ENCODE measurements at places on chromosomes 6 and 20. TPM values are rescaled to one million over a fixed set of nuclear protein-coding genes. Genes with fewer than 3 reads are reported as not detected.

CSNK2A1 gene
- total RNA-seq = 123 TPM

DNA sequence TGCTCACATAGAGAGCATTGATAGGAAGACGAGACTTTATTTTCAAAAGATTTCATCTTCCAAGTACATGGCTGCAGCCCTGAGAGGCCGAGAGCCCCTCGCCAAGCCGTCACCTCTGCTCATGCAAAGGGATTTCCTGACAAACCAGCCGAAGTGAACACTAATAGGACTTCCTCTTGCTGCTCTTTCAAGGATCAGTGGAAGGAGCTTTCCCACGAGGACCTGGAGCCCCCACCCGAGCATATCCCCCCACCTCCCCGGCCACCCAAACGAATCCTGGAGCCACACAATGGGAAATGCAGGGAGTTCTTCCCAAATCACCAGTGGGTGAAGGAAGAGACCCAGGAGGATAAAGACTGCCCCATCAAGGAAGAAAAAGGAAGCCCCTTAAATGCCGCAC is 69.3 kb downstream of the PTPN1 start:
- DNase-seq = no peak

TPD52L1 gene
- total RNA-seq = 4.9 TPM

DNA sequence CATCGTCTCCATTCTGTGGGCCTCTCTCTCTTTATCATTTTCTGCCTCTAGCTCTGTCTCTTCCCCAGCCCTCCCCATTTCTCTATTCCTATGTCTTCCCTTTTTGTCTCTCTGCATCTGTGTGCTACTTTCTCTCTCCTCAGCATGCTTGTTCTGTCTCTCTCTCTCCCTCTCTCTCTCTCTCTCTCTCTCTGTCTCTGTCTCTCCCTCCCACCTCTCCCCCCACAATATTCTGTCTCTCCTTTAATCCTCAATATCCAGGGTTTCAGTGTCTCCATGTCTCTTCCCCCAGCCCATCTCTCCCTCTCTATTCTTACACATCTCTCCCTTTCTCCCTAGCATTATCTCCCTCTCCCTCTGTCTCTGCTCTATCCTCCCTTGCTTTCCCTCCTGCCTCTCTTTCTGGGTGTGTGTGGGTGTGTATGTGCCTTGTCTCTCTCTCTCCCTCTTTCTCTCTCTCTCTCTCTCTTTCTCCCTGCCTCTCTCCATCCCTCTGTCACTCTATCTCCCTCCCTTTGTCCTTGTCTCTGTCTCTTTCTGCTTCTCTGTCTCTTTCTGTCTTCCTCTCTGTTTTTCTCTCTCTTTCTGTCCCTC is 76.9 kb upstream of the SIRPA start:
- no peak for DNase-seq

DNA sequence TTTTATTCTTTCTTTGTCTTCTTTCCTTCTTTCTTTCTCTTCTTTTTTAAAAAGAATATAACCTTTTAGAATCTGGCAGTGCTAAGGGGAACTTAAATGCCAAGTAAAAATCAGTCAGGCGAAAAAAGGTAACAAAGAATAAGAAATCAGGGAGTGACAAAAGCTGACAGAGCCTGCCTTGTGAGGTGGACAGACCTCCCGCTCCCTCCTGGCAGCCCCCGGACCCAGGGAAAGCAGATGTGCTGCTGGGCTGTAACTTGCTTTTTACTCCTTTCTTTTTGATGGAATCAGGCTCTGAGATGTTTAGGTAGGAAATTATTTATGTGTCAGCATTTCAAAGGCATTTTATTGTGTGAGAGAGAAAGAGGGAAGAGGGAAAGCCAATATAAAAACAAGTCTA is 95.5 kb upstream of the TRAF3IP2 start:
- no peak for DNase-seq

ZNF341 gene
- total RNA-seq = 0.68 TPM

GRCh38 chr6:106324726-106325335 is 729 bp downstream of the ATG5 start:
- no peak for DNase-seq

EYS gene
- total RNA-seq = not detected

CDS2 gene
- 15.0 TPM for total RNA-seq

- DNase-seq = no peak
Measured at GRCh38 chr6:151166180-151166579, 73.6 kb upstream of the AKAP12 start.

GRCh38 chr6:166687879-166688205 is 60.8 kb upstream of the RPS6KA2 start:
- no peak for DNase-seq

TRERF1 gene
- total RNA-seq = 3.3 TPM

DNA sequence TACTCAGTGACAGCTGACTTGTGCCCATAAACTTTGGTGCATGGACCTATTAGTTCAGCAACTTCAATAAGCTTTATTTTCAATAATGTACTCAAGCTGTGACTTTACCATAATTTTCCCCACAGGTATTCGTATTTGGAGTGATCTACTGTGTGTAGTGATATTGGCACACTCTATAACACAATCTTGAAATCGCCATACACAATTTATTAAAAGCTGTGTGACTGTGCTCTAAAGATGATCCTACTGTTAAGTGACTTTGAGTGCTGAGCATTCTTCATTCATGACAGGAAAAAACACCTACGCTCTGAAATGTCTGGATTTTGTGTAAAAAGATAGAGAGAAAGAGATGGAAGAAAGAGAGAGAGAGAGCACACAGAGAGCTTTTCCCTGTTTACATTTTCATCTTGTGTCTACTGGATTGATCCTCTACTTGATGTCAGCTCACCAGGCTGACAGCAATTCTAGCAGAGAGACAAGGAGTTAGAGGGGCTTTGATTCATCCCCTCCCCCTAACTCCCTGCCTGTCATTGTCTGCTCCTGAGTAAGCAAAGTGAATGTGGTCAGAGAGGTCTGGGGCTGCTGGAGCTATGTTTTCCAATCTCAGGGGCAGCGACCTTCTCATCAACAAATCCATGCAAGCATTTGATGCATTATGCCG is 538.7 kb upstream of the POU3F2 start:
- no peak for DNase-seq

DNA sequence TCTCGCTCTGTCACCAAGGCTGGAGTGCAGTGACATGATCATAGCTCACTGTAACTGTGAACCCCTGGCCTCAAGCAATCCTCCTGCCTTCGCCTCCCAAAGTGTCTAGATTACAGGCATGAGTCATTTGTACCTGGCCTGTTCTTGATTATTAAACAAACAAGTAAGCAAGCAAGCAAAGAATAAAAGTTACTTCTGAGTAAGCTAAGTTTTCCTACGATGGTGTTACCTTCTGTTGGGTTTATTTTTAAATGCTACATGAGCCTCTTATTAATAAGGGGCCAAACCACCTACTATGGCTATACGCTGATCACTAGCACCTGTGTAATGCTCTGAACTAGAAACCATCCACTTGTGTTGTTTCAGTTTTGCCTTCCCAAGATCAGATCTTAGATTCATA is 50.8 kb downstream of the IL22RA2 start:
- no peak for DNase-seq

DNA sequence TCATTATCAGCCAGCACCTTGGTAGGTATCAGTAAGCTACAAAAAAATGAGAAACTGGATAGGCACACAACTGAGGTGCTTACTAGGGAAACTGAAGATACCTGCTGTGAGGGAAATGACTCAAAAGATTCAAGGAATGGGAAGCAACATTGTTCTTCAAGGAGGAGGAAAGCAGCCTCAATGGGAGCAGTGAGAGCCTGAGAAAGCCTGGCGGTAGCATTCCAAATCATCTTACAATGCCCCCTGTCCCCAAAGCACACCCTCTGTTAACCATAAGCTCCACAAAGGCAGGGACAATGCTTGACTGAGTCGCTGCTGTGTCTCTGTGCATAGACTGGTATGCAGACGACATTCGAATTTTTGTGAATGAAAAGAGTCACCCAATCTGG is 10.6 kb downstream of the PKHD1 start:
- no peak for DNase-seq

GRCh38 chr20:42338294-42339201 is 720.4 kb upstream of the CHD6 start:
- no peak for DNase-seq

DNA sequence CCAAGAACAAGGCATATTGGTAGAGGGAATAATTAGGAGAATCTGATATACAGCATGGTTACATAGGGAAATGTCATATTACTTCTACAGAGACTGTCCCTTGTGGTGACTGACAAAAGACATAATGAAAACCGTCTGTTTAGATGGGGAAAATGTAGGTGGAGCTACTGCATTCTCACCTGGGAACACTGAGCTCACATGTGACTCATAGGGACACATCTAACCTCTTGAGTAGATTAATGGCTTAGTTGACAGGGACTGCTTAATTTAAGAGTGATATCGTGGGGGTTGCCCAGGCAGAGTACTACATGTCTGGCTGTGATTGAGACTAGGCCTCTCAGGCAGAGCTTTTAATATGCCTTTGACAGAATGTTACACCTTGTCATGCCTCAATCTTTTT is 235.3 kb upstream of the ZFP64 start:
- DNase-seq = no peak

DNA sequence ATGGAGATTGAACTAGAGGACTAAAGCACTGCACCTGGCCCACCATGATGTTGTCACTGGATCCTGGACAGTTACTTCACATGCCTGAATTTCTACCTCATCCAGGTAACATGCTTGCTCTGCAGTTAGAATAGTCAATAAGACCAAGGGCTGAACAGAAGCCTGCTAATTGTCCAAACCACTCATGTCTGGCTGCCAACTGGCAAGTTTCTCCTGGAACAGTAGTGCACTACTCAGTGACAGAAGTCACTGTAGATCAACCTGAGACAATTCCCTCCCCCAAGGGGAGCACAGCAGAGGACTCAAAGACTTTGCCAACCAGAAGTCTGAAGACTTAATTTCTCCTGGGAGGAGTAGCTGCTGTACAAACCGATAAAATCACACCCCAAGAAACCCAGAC is 454.6 kb upstream of the MARCKS start:
- no peak for DNase-seq

PHACTR3 gene
- total RNA-seq = 0.06 TPM

CRIP3 gene
- total RNA-seq = not detected

DNA sequence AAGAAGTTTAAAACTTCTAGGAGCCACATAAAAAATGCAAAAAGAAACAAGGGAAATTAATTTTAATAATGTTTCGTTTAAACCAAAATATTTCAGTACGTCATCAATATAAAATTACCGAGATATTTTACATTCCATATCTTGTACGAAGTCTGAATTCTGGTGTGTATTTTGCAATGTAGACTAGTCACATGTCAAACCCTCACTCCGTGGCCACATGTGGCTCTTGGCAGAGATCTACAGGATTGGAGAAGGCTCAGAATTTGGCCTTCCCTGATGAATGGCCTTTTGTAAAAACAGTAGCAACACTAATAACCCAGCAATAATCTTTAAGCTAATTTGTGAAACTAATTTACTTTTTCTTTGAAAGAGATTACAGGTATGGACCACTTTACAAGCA is 217.1 kb downstream of the PRL start:
- DNase-seq = no peak

GINS1 gene
- 37.1 TPM for total RNA-seq

LAMA2 gene
- 0.65 TPM for total RNA-seq

- no peak for DNase-seq
Measured at GRCh38 chr20:9270831-9271230, 201.9 kb downstream of the PLCB4 start.

TMEM74B gene
- total RNA-seq = 0.06 TPM

DNA sequence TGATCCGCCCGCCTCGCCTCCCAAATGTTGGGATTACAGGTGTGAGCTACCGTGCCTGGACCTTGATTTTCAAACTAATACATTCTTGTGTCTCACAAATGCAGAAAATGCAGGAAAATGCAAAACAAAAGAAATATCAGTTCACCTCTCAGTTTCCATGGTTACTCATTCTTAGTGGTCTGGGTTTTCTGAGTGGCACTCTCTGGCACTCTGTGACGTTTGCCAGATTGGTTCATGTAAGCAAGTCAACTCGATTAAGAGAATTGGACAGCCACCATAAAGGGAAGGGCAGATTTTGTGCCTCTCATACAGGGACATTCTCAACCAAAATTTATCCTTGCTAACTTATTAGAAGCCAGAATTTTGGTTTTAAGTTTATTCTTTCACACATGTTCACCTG is 8.6 kb downstream of the CMTR1 start:
- no peak for DNase-seq

RUNX2 gene
- total RNA-seq = 11.8 TPM

- peak; percentile 73 for DNase-seq
Measured at GRCh38 chr6:34154668-34155447, 9.0 kb upstream of the GRM4 start.

DNA sequence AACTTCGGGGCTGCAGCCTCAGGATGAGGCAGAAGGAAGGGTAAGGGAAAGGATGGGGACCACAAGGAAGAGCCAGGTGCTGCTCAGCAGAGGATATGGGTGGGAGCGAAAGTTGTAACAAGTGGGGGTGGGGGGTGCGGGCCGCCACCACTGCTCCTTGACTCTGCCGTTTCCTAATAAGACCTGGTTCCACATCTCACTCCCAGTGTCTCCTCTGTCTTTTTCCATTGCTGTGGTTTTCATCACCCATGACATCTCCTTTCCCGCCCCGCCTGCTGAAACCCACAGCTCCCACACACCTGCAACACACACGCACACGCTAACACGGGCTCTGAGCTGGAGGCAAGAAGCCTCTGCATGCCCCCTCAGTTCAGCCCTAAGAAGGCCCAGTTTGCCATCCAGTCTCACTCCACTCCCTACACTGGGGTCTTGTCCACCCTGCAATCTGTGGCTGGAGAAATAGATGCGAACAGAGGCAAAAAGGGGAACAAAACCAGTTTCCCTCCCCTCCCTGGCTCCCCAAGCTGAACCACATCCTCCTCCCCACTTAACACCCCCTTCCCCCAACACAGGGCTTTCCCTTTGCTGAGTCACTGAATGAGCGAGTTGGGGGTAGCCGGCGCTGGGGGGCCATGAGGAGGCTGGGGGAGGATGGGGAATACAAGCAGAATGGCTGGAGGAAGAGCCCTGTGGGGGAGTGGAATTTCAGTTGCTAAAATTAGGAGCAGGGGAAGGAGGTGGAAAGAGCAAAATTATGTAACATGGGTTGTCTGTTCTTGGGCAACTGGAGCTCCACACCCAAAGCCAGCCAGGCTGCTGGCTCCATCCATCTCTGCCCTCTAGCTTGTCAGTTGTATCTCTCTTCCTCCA is 11.5 kb downstream of the NFKBIL1 start:
- peak; percentile 60 for DNase-seq

LCA5 gene
- 5.0 TPM for total RNA-seq

DNA sequence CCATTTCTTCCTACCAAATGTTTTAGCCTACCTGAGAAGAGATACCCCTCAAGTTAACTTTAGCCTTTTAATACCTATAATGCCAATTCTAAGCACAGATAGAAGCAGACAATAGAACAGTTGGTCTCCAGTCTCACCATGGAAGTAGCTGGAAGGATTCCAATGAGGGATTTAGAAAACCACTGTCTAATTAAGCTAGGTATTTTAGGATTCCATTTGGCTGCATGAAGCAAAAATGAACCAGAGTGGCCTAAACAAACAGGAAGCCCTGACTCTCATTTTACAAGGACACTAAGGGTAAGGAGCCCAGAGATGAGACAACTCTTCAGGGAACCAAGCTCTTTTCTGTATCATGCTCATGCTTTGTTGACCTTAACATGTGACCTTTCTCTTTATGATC is 199.2 kb downstream of the ALDH8A1 start:
- peak; percentile 46 for DNase-seq

RNF146 gene
- 19.0 TPM for total RNA-seq

Data from Daoy (cell line).